Stimulated activated CD4-positive, alpha-beta T cell treated with anti-CD3 and anti-CD28 coated beads, Interleukin-15, amount 100 ng/mL, for 1 hour (primary cell): ENCODE measurements at places on chromosomes 2 and 18.

DNA sequence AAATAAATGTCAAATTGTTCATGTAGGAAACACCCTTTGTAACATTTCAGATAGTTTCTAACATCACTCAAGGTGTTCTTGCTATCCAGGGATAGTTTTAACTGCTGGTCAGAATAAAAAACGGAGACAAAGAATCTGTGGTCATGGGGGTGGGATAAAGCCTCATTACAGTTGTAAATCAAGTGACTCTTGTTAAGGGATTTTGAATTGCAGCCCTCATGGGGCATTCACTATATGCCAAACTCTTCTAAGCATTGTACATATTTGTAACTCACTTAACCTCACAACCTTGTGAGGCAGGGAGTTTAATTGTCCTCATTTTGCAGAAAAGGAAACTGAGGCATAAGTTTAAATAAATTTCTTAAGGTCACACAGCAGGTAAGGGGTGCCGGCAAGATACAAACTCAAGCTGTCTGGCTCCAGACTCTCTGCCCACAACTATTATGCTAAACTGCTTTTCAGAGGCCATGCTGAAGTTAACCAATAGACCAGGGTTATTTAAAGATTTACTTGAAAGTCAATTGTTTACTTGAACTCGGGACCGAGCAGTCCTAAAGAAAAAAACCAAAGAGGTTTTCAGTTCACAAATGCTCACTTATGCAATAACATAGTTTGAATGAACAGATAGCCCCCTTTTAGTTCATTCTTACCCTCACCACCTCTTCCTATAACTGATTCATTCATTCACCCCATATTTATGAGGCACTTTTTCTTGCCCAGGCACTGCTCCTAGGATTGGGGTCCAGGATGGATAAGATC lies 121.6 kb upstream of the FZD5 start:
- no peak for DNase-seq

GRCh38 chr2:1856475-1856874 lies 112.2 kb upstream of the PXDN start:
- DNase-seq = no peak

GRCh38 chr2:68059784-68060525 lies 2.8 kb downstream of the C1D start:
- DNase-seq = no peak

DNA sequence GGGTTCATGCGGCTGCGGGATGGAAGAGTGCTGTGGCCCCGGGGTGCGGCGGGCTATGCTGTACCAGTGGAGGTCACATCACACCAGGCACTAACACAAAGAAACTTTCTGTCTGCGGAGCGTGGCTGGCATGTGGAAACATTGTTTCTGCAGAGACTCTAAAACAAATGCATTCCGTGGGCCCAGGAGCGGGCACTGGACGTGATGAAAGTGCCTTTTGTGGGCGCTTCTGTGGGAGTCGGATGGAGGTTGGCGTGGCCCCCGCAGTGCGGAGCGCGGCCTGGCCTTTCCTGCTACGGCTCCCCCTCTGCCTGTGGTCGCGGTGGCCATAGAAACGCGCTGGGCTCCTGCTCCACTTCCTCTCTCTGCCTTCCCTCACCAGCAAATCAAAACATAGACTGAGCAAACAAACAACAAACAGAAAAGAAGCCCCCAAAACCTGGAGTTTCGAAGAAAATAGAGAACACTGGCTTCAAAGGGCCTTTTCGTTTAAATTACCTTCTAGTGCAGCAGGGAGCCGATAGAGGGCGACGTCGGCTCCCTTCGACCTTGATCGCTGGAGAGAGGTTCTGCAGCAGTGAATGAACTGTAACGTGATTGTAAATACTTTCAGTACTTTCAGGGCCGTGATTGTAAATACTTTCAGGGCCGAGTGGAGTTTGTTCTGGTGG lies 51.4 kb downstream of the KIF5C start:
- peak; percentile 9 for DNase-seq

DNA sequence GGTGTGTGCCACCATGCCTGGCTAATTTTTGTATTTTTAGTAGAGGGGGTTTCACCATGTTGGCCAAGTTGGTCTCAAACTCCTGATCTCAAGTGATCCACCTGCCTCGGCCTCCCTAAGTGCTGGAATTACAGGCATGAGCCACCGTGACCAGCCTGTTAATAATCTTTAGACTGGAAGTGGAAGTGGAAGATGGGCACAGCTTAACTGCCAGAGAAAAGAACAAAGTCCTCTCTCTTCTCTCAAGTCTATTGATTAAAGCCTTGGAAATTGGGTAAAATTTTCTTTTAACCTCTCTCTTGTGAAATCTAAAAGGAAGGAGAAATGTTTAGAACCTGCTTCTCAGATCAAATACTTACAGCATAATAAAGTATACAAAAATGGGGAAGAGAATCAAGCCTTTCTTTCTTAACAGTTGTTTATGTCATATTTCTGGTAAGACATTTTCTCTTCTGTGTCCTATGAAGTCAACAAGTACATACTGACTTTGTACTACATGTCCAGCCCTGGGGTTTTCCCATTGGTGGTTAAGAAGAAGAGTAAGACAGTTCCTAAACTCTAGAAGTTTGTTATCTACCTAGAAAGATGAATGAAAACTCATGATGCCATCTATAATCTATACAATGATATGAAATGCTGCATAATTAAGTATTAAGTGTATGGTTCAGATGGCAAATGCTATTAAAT lies 4.6 kb downstream of the TMEM169 start:
- no peak for DNase-seq

- no peak for DNase-seq
These were observed 3.6 kb downstream of the LDLRAD4 start for GRCh38 chr18:13221869-13222855.

DNA sequence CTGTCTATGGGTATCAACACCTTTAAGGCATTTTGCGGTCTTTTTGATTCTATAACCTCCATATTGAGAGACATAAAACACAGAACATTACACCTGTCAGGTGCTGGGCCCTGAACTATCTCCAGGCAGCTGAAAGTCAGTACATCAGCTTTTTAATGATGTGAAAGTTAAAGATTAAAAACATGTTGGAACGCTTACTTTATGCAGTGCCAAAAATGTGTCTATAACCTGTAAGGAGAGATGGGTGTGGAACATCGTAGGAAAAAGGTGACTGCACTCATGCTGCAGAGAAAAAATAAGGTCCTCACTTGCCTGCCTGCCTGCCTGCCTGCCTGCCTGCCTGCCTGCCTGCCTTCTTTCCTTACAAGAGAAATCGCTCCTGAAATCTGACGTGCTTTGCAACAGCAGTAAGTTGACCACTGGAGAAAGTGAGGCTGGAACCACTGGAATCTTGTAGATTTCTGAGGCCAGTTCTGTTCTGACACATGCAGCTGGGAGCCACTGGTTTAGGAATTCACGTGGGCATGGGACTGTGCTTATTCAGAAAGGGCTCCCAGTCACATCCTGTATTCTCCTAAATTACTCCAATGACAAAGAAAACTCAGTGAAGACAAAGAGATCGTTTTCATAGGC lies 34.1 kb downstream of the BCL11A start:
- DNase-seq = no peak

GRCh38 chr2:98391581-98392270 lies 45.5 kb downstream of the CNGA3 start:
- DNase-seq = no peak

DNA sequence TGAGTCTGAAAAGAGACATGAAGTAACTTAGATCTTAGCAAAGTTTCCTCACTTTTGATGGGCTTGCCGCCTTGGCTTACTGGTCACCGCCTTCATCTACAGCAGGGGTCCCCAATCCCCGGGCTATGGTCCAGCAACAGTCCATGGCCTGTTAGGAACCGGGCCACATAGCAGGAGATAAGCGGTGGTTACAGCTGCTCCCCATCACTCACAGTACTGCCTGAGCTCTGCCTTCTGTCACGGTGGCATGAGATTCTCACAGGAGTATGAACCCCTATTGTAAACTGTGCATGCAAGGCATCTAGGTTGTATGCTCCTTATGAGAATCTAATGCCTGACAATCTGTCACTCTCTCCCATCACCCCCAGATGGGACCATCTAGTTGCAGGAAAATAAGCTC lies 72.9 kb downstream of the BIN1 start:
- no peak for DNase-seq

DNA sequence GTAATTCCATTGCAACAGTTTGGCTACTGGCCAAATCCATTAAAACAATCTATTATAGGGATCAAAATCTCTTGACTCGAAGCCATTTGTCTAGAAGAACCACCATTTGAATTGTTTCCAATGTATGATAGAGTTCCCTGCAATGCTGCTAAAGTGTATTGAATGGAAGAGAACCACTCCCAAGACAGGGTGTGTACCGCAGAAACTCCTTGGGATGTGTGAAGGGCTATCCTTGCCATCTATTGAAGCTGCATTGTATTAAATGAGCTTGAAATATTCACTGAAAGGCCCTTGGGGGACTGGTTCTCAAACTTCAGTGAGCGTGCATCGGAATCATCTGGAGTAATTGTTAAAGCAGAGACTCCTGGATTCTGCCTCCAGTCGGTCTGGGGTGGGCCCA lies 260.4 kb upstream of the MEIS1 start:
- DNase-seq = no peak

DNA sequence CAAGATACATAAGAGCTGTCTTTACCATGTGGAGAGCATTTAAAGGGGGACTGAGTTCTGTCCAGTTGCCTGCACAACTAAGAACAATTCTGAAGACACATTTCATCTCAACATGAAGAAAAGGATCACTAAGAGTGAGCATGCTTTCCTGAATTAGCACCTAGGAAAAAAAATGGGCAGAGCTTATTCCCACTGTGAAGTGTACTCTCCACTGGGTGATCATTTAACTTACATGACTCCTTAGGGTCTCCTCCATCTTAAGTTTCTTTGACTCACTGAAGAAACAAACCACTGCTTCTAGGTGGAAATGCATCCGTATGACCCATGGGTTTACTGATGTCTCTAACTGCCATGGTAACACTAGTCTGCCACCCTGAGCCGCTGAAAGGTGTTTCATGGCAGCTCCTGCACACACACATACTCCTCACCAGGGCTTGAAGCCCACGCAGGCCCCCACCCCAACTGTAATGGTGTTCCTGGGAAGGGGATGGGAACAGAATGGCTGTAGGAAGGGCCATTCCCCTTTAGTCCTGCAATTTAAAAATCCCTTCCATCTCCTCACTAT lies 27.1 kb downstream of the HDLBP start:
- no peak for DNase-seq
